Activated CD4-positive, alpha-beta T cell treated with anti-CD3 and anti-CD28 coated beads for 4 hours (primary cell): ENCODE measurements at places on chromosomes 2 and 18.

- DNase-seq: no peak
These were observed 82.3 kb upstream of the SPRED2 start for GRCh38 chr2:65514555-65515195.

- DNase-seq: no peak
These were observed 674 bp upstream of the ERBB4 start for GRCh38 chr2:212539072-212539880.

- DNase-seq: peak; percentile 11
These were observed 142.3 kb downstream of the TMEM163 start for GRCh38 chr2:134576478-134576877.

GRCh38 chr2:233211548-233211895 lies 40.0 kb upstream of the ATG16L1 start:
- no peak for DNase-seq

DNA sequence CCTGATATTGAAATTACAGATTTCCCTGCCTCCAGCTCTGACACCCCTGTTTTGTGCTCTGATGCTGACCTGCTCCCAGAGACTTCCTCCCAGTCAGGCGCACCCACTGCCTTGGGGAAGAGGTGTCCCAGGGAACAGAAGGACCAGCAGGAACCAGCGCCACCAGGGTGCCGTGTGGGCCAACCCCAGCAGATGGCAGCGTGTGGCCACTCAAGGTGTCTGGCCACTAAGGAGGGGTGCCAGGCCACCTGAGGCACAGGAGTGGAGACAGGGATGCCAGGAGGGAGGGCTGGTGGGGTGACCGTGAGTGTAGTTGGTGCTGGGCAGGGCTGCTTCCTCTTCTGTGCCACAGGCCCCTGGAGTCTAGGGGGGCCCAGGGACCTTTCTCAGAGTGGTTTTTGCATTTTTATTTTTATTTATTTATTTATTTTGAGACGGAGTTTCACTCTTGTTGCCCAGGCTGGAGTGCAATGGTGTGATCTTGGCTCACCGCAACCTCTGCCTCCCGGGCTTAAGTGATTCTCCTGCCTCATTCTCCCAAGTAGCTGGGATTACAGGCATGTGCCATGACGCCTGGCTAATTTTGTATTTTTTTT lies 56.0 kb downstream of the TEX44 start:
- peak; percentile 38 for DNase-seq

GRCh38 chr2:122748552-122749011 lies 993.1 kb downstream of the TSN start:
- DNase-seq: no peak

- peak; percentile 17 for DNase-seq
These were observed at the start of gene MAP2 for GRCh38 chr2:209423562-209424198. Gene MAP2, plus strand, starts transcription at chr2:209424047. Its CDS starts 229,124 bp downstream, at chr2:209653171.
